Lung microvascular endothelial cell (primary cell): ENCODE measurements at places on chromosomes 12 and 14.

DNA sequence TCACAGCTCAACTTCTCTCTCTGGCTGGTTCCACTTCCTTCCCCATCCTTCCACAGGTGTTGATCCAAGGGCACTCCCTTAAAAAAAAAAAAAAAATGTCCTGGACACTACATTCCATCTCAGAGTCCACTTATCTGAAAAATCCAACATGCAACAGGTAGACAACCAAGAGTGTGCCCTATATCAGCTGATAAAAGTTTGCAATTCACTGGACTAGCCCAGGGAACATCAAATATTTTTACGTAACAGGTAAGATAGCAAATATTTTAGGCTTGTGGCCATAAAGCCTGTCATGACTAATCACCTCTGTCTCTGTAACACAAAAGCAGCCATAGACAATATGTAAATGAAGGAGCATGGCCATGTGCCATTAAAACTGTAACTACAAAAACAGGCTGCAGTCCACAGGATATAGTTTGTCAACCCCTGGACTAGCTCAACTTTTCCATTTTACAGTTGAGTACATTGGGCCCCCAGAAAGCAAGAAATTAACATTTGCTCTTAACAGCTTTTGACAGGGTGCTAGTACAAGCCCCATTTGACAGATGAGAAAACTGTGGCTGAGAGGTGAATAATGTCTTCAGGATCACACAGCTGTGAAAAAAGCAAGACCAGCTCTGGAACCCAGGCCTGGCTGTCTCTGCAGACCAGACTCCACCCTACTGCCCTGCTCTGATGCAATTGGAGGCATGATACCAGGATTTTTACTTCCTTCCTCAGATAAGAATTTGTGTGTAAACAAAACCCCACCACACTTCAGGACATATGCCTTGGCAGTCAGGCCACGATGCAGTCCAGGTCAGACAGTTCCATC lies 68.9 kb downstream of the CMKLR1 start:
- no peak for DNase-seq

- no peak for DNase-seq
These were observed 13.0 kb upstream of the PSMD9 start for GRCh38 chr12:121875582-121875981.

- DNase-seq = no peak
These were observed 230.7 kb downstream of the BCL11B start for GRCh38 chr14:99041141-99041819.

- DNase-seq = peak; percentile 56
These were observed 40.6 kb downstream of the SSH1 start for GRCh38 chr12:108816652-108817335.

GRCh38 chr12:6768990-6769389 lies 2.8 kb downstream of the PTMS start:
- peak; percentile 52 for DNase-seq
